ENCODE measurements at places on chromosomes 7 and 10.

DNA sequence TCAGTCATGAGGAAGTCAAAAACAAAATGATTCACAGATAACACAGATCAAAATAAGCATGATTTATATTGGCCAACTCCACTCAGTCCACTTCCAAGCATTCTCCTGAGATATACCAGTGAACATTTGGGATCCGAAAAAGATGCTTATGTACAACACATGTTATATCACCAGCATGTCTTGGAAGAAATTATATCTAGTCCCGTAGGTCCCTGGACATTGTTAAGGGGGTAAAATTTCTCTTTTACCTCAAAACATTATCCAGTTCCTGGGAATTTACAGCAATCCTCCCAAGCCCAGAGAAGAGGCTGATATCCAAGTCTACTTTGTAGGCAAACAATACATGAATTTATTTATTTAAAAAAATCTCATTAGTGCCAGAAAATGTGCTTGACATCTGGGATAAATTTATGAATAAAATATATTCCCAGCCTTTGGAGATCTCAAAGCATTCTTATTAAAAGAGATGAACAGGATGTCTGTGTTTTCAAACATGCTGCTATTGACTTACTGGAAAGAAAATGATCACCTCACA lies 582.2 kb upstream of the ZWINT start:
- no peak for DNase-seq

- no peak for DNase-seq
Measured at GRCh38 chr10:89582022-89582421, 46.6 kb upstream of the SLC16A12 start.

DNA sequence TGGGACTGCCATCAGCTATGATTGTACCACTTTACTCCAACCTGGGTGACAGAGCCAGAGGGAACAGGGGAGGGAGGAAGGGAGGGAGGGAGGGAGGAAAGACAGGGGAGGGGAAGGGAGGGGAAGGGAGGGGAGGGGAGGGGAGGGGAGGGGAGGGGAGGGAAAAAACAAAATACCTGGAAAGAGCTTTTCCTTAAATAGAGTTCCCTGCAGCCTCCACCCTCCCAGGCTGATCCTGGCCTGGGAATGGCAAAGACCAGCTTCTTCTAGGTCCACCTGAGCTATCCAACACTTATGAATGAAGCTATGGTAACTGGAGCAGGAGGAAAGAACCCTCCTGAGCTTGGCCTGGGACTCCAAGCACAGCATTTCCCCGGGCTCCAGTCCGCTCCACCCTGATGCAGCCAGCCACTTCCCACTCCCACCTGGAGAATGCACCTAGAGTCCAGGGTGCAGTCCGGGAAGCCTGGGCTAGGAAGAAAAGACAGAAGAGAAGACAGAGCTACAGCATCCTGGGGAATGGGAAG lies 66.1 kb downstream of the GRID1 start:
- DNase-seq: no peak

DNA sequence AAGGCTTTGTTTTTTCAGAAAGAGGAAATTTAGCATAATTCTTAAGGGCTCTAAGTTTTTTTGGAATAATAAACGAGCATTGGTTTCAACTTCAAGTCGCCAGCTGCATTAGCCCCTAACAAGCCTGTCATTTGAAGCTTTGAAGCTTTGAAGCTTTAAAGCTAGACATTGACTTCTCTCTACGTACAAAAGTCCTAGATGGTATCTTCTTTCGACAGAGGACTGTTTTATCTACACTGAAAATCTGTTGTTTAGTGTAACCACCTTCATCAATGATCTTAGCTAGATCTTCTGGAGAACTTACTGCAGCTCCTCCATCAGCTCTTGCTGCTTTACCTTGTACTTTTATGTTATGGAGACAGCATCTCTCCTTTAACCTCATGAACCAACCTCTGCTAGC lies 79.6 kb upstream of the TMEM72 start:
- no peak for DNase-seq

- peak; percentile 71 for DNase-seq
Measured at GRCh38 chr10:90592638-90593302, 265.1 kb downstream of the HTR7 start.

- no peak for DNase-seq
Measured at GRCh38 chr10:54066646-54067045, 734.4 kb downstream of the PCDH15 start.

DNA sequence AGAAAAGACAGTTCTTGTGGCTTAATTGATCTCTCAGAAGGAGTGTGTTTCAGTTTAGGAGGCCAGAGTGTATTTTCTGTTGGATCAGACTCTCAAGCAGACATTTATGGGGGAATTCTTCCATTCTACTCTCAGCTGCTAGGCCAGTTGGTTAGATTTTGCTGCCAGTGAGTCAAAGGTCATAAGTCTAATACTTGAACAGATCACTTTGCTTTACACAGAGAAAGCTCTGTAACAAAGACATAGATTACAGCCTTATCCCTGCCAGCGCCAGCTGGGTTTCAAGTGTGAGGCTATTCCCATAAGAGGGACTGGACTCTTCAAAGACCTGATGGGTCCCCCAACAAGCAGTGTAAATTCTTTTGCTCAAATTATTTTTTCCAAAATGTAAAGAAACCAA lies 145.6 kb upstream of the SEMA3C start:
- DNase-seq: no peak

- DNase-seq: peak; percentile 15
Measured at GRCh38 chr10:57222129-57222528, 861.1 kb upstream of the ZWINT start.

- DNase-seq: no peak
Measured at GRCh38 chr10:26997610-26998009, 102.7 kb downstream of the ANKRD26 start.

DNA sequence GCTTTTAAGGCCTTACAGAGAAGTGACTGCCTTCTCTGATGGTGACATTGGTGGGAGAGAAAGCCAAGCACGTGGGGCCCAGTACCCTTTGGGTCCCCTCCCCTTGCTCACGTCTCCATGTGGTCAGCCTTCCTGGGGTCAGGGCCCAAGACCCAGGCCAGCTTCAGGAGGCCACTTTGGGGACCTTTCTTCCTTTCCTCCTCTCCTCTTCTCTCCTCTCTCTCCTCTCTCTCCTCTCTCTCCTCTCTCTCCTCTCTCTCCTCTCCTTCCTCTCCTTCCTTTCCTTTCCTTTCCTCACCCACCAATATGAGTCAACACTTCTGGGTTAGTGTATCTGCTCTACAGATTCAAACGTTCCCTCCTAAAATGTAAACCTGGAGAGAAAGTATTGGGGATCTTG lies 96.9 kb upstream of the AGK start:
- DNase-seq: no peak

- no peak for DNase-seq
Measured at GRCh38 chr10:69467928-69468750, 16.9 kb downstream of the TSPAN15 start.

GRCh38 chr10:119761106-119761505 lies 35.3 kb downstream of the INPP5F start:
- DNase-seq: no peak

- no peak for DNase-seq
Measured at GRCh38 chr10:32970910-32971309, 12.9 kb upstream of the ITGB1 start.

DNA sequence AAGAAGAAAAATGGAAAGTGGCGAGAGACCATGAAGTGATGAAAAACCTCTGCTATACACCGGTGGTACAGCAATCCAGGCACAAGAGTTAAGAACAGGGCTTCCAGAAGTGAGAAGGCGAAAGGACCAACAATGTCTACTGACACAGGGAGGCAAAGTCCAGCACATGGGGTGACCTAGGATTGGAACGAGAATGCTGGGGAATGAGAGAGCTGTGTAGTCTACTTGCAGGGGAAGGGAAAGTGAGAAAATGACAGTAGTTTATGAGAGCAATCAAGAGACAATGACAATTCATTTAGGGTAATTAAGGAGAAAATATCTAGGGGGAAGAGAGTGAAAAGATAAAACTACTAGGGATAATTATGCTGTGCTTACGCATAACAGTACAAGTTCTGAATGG lies 169.2 kb downstream of the SLC25A13 start:
- no peak for DNase-seq

GRCh38 chr7:158655931-158656441 lies 48.6 kb downstream of the NCAPG2 start:
- DNase-seq: no peak

DNA sequence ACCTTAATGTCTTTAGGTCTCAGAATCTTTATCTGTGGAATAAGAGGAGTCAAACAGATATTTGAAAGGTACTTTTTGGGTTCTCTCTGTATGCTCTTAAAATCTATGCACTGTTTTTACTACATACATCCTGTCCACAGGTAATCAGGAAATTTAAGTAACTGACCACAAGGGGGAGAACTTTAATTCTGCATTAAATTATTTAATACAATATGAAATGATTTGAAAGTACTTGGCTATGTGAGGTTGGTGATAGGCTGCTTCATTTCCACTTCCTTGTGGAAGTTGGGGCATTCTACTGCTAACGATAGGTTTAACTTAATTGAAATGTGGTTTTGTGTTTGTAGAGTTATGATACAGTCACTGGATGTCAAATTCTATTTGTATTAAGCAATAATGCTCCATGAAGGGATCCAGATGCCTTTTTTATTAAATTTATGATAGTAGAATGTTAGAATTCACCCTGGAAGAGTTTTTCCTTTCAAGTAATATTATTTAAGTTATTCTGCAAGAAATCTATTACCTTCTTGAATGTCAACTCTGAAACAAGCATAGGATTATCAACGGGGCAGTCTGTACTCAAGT lies 6.0 kb downstream of the TEX47 start:
- DNase-seq: peak; percentile 18

- DNase-seq: no peak
Measured at GRCh38 chr7:54076616-54077015, 465.6 kb upstream of the VSTM2A start.

GRCh38 chr10:34131152-34131551 lies 683.9 kb downstream of the PARD3 start:
- DNase-seq: no peak

DNA sequence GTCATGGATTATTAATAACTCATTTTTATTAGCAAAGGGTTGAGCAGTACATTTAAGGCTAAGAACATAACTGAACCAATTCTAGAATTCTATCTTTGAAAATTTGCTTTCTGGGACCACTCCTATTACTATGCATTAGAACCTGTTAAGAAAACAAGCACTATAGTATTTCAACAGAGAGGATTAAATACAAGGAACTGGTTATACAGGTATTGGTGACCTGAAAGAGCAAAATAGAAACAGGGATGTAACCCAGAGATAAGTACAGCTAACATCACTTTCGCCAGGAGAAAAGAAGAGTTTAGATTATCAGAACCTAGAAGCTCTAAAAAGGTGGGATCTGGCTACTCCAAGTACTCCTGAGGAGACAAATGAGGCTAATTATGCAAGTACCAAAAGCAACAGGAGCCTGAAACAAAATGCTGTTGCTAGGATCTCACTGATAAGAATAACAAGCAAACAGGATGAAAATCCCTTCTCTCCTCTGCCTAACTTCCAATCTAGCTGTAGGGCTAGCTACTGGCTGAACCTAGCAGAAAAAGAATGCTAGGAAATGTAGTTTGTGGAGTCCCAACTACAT lies 32.1 kb upstream of the ELAPOR2 start:
- no peak for DNase-seq

- no peak for DNase-seq
Measured at GRCh38 chr10:34885011-34885410, 69.9 kb upstream of the PARD3 start.

GRCh38 chr10:133058331-133059092 lies 29.2 kb upstream of the ADGRA1 start:
- DNase-seq: no peak

DNA sequence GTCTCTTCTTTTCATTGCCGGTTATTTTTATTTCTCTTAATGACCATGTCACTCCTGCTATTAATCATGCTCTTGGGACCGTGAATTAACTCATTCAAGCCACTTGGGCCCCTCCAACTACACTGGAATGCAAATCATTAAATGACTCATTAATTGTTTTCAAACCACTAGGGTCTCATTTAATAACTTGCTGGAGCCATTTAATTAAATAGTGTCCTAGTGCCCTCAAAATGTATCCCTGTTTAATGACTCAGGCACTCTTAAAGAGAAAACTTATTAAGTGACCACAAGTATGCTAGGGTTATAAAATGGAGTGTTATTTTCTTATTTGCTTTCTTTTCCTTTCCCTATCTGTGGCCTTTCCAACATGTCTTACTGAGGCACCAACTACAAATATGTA lies 73.0 kb downstream of the PLXDC2 start:
- DNase-seq: no peak

DNA sequence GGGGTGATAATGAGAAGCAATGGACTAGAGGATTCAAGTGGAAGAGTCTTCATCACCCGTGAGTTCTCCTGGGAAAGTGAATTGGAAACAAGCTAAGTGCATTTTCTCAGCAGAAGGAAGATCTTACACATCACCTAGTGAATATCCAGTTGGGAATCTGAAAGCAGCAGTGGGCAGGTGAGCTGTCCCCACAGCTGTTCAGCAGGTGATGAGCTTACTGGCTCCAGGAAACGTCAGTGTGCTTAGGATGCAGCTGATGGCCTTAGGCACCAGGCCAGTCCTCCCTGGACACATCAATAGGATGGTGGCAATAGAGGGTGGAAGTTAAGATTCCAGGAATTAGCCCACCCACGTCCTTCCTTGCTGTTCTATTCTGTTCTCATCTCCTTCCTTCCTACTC lies 66.7 kb downstream of the NOD1 start:
- DNase-seq: no peak

DNA sequence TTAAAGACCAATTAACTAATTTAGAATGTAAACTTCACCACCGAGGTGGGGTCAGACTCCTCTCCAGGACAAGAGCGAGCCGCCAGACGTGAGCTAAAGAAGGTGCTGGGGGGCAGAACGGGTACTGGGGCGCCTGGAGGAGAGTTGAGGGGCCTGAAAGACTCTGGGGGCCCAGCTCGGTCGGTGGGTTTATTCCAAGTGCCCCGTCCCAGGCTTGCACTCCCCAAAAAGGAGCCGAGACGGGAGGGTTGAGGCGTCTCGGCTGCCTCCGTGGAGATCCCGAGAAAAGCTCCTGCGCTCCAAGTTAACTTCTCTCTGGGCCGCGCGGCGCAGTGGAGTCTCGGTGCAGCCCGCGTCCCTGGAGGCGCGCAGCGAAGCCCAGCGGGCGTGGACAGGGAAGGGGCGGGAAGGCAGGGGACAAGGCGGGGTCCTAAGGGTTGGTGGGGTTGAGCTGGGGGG lies 553.3 kb downstream of the TFEC start:
- DNase-seq: peak; percentile 21

GRCh38 chr7:108129018-108129965 lies 869 bp downstream of the LAMB4 start:
- no peak for DNase-seq

GRCh38 chr7:133253519-133253875 lies 619 bp downstream of the EXOC4 start:
- DNase-seq: no peak

- no peak for DNase-seq
Measured at GRCh38 chr10:119500821-119501220, 41.7 kb downstream of the RGS10 start.

All from iPS-NIHi11 (cell line).